Mesenteric fat pad (tissue), 1 donor: ENCODE measurements at places on chromosomes 4 and X. TPM values are rescaled to one million over a fixed set of nuclear protein-coding genes. Genes with fewer than 3 reads are reported as not detected.

GRCh38 chr4:175823015-175823742 is 11.1 kb upstream of the GPM6A start:
- no peak for DNase-seq

- no peak for DNase-seq
These were observed 55.6 kb downstream of the CLCN4 start for GRCh38 chrX:10212395-10212794.

DNA sequence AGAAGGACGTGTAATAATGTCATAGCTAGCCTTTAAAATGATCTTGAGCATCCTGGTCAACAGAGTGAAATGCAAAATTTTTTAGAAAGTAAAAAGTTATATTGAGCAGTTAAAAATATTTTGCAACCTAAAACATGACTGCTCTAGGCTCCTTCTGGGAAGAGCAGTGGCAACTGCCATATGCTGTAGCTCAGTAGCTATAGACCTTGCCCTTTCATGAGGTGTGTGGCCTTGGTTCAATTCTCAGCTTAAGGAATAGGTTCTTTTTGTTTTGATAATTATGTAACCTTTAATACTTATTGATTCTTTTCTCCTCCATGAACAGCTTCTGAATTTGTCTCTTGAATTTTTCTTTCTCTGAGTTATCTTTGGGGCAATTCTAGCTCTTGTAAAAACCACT is 105.0 kb downstream of the ARSJ start:
- DNase-seq = no peak

PHKA1 gene
- total RNA-seq = 3.5 TPM

RRH gene
- not detected for total RNA-seq

HTN1 gene
- not detected for total RNA-seq

BMX gene
- 1.7 TPM for total RNA-seq

GRCh38 chr4:127211650-127212560 is 420.9 kb upstream of the INTU start:
- DNase-seq = no peak

MAGEC1 gene
- not detected for total RNA-seq

DNA sequence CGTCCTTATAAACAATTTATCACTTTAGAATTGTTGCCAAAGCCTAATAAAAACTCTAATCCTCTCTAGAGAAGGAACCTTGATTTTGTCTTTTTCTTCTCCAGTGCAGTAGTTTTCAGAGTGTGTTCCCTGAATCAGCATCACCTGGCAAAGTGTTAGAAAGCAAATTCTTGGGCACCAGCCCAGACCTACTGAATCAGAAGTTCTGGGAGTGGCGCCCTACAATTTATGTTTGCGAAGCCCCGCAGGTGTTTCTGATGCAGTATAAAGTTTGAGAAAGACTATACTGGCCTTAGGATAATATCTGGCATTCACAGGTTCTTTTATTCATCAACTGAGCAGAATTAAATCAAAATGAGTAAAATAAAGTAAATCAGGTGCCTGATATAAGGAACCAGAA is 645.8 kb upstream of the ATOH1 start:
- DNase-seq = no peak

- no peak for DNase-seq
These were observed 475.8 kb downstream of the PDGFC start for GRCh38 chr4:156495836-156496235.

SPANXD gene
- total RNA-seq = not detected

DNA sequence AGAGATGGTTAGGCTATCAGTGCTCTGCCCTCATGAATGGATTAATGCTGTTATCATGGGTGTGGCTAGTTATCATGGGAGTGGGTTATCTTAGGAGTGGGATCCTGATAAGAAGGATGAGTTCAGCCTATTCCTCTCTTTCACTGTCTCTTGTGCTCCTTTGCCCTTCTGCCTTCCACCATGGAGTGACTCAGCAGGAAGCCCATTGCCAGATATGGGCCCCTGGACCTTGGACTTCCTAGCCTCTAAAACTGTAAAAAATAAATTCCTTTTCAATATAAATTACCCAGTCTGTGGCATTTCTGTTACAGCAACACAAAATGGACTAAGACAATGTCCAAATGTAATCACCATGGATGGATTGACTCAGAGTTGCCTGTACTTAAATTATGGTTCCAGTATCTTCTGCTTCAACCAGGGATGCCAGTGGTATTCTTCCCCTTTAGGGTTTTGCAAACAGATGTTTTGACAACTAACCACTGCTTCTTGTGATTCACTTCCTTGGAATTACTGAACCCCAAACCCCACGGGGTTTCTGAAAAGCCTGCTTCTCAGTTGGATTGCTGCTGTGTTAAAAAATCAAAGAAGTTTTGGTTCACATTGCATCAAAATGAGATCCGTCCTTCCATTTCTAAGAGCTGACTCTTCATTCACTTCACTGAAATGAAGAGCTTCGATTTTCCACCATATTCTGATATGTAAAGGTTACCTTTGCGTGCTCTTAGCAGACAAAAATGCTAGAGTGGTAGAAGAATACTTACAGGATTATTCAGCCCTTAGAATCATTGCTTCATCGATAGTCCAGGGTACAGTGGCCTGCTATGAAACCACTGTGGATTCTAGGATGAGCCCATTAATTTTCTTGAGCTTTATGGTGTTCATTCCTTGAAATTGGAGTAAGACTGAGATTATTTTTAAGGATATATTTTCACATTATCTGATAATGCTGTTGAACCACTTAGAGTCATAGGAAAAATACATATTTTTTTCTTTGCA is 107.7 kb downstream of the FRMPD4 start:
- DNase-seq = no peak

NAP1L3 gene
- 0.67 TPM for total RNA-seq

MAGEA12 gene
- total RNA-seq = not detected

DNA sequence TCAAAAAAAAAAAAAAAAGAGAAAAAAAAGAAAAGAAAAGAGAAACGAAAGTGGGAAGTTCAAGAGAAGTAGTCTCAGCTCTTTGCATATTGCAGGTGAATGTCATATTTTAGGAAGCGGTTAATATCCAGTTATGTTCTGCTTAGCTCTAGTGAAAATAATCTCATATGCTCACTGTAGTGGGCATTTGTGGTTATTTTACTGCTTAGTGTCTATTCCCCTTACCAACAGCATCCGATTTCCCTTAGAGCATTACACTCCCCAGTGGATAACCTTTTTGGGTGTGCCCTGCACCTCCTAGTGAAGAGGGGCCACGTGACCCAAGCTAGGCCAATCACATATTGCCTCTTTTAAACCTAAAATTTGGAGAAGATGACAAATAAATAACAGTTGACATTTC is 111.2 kb upstream of the ZNF827 start:
- DNase-seq = no peak

AMTN gene
- not detected for total RNA-seq

SLC10A6 gene
- total RNA-seq = 5.2 TPM

DNA sequence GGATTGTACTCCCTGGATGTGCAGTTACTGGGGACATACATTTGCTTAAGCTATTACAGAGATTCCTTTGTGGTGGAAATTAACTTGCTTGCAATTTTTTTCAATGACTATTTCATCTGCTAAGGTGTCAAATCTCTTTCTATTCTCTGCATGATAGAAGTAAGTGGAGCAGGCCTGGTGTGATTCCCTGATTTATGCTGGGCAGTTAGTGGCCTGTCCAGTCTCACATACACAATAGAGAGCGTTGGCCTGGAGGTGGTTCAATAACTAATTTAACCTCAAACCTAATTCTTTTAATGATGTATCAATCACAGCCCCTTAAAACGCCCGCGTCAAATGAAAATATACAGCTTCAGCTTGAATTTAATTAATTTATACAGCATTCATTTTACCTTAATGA is 28.5 kb downstream of the VCX3A start:
- DNase-seq = no peak

USP17L21 gene
- not detected for total RNA-seq

ETDA gene
- not detected for total RNA-seq

DNA sequence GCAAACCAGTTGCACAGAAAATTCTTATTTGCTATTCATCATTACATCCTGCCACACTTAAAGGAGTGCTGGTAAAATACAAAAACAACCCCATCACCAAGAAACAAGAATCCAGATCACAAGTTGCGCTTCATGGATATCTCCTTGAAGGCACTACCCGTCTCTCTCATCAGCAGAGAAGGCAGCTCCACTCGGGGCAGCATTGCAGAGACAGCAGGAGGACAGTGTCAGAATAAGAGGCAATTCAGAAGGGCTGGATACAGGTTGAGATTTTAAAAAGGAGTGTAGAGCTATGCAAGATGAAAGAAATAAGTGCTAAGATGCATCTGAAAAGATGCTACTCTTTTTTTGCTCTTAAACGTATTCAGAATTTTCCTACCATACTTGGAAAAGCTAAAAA is 71.4 kb downstream of the LDB2 start:
- no peak for DNase-seq

GRCh38 chr4:8334786-8335460 is 65.4 kb downstream of the HTRA3 start:
- peak; percentile 55 for DNase-seq

HAND2 gene
- total RNA-seq = 6.3 TPM

GRCh38 chrX:19883878-19884277 is 3.5 kb downstream of the SH3KBP1 start:
- no peak for DNase-seq
